ENCODE measurements at places on chromosomes 16 and 17. TPM values are rescaled to one million over a fixed set of nuclear protein-coding genes. Genes with fewer than 3 reads are reported as not detected.

SHCBP1 gene
- total RNA-seq = 15.1 TPM

OR1F1 gene
- 0.25 TPM for total RNA-seq

LGALS9 gene
- total RNA-seq = 2.9 TPM

- peak; percentile 63 for DNase-seq
Observed at GRCh38 chr17:14048169-14048568, 21.1 kb upstream of the COX10 start.

- peak; percentile 84 for DNase-seq
Observed at GRCh38 chr17:76384987-76385891, 830 bp downstream of the SPHK1 start.

GRCh38 chr17:83187782-83188311 lies 108.4 kb downstream of the METRNL start:
- no peak for DNase-seq

- no peak for DNase-seq
Observed at GRCh38 chr17:80924807-80925610, 66.6 kb upstream of the CHMP6 start.

DNA sequence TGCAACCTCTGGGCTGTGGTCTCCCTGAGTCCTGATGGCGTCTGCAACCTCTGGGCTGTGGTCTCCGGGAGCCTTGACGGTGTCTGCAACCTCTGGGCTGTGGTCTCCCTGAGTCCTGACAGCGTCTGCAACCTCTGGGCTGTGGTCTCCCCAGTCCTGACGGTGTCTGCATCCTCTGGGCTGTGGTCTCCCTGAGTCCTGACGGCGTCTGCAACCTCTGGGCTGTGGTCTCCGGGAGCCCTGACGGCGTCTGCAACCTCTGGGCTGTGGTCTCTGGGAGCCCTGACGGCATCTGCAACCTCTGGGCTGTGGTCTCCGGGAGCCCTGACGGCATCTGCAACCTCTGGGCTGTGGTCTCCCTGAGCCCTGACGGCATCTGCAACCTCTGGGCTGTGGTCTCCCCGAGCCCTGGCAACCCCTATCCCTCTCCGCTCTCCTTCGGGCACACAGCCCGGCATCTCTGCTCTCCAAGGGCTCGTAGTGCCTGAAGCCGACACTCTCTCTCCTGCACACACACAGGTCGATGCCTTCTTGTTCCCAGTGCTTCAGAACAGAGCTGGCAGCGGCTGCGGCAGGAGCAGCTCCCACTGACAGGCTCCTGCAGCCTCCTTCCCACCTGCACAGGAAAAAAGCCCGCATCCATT lies 45.6 kb downstream of the METRNL start:
- peak; percentile 24 for DNase-seq

DNA sequence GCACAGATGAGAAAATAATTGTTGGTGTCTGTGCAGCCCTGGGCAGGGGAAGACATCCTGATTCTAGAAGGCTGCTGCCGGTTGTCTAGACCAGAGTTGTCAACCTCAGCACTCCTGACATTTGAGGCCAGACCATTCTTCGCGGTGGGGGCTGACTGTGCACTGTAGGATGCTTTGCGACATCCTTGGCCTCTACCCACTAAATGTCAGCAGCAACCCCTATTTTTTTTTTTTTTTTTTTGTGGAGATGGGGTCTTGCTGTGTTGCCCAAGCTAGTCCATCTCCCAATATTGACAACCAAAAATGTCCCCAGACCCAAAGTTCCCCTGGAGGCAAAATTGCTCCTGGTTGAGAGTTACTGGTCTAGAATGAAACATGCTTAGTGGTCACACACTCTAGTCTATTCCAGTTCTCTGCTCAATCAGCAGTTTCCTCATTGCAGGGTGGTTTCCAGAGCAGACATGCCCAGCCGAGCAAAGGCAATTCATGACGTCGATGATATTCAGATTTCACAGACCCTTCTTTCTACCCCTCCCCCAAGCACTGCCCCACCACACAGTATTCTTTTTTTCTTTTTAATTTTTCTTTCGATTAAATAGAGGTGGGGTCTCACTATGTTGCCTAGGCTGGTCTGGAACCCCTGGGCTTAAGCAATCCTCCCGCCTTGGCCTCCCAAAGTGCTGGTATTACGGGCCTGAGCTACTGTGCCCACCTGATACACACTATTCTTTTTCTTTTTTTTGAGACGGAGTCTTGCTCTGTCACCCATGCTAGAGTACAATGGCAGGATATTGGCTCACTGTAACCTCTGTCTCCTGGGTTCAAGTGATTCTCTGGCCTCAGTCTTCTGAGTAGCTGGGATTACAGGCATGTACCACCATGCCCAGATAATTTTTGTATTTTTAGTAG lies 9.0 kb downstream of the C17orf99 start:
- DNase-seq = no peak
